Activated T-cell treated with anti-CD3 and anti-CD28 coated beads, Interleukin-2, amount 50 U/mL, for 72 hours (primary cell): ENCODE measurements at places on chromosomes 16 and 17.

- peaks cover 55% of the 10 kb centered on the region for H3K4me1 ChIP-seq
- no peak for DNase-seq
- H3K27ac ChIP-seq: peak overlapping the region; percentile 46
- no peak overlapping the region for H3K4me3 ChIP-seq
- H3K27me3 ChIP-seq: no peaks in the 10 kb centered on the region
- peaks cover 8% of the 10 kb centered on the region for H3K36me3 ChIP-seq
Measured at GRCh38 chr16:19696961-19697360, 21.1 kb downstream of the KNOP1 start.

DNA sequence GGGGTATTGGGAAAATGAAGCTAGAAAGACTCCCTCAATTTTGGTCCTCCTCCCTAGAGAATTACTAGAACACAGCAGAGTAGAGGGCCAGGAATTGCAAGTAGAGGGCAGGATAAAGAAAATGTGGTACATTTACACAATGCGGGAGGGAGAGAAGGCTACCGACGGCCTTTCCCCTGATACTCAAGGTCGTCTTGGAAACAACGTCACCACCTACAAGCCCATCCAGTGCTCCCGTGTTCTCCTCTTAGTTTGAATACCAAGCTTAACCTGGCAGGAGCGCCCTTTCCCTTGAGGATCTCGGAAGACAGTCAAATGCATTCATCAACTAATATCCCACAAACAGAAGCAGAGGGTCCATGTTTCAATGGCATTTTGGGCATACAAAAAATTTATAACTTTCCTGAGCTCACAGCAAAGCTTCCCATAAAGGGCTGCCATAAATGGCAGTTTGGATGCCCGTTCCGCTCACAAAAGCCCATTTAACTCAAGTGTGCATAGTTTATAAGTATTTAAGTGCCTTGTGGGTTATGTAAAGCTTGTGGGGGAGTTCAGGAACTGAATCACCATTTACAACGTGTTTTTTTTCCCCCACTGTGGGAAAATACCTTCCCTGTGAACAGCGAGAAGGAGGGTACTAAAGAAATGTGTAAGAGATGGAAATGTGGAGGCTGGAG, 414.6 kb downstream of the SLC39A11 start:
- no peak overlapping the region for H3K4me3 ChIP-seq
- H3K27ac ChIP-seq: no peak overlapping the region
- H3K27me3 ChIP-seq: no peaks in the 10 kb centered on the region
- no peak for DNase-seq

- peaks cover 26% of the 10 kb centered on the region for H3K36me3 ChIP-seq
- no peak overlapping the region for H3K27ac ChIP-seq
- H3K4me3 ChIP-seq: no peak overlapping the region
- H3K27me3 ChIP-seq: no peaks in the 10 kb centered on the region
- DNase-seq: no peak
- H3K4me1 ChIP-seq: peaks cover 40% of the 10 kb centered on the region
Measured at GRCh38 chr16:11004351-11004750, 60.0 kb downstream of the CLEC16A start.

DNA sequence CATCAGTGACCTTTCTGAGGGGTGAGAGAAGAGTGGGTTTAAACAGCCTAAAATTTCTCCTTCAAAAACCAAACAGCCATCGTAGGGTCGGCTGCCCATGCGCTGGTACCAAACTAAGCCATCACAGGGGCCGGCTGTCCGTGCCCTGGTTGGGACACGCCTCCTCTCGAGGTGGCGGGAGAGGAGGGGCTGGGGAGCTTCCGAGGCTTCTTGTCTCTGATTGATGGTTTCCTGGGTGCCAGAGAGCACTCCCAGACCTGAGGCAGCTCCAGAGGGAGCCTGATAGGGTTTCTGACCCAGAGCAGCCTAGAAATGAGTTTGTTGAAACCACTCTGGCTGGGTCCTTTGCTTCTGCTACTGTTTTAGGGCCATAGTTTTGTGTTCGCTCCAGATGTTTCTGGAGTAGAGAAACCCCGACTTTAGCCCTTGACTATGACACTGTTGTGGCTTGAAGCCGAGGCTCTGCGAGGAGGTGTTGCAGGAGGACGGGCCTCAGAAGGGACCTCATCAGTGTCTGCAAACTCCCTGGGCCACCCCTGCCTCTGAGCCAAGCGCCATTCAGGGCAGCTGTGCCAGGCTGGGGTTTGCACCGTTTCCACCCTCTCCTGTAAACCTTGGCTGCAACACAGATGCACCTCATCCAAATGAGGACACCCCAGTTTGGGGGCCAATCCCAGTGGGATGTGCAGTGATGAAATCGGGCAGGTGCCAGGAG, 6.2 kb downstream of the ZNF276 start:
- no peak overlapping the region for H3K4me3 ChIP-seq
- peaks cover 37% of the 10 kb centered on the region for H3K4me1 ChIP-seq
- H3K27ac ChIP-seq: no peak overlapping the region
- DNase-seq: no peak
- H3K27me3 ChIP-seq: no peaks in the 10 kb centered on the region

GRCh38 chr16:3879887-3880564, 487 bp downstream of the CREBBP start:
- DNase-seq: peak; percentile 81
- H3K4me3 ChIP-seq: peak overlapping the region; percentile 90
- peaks cover 48% of the 10 kb centered on the region for H3K4me1 ChIP-seq
- peaks cover 6% of the 10 kb centered on the region for H3K36me3 ChIP-seq
- H3K27ac ChIP-seq: no peak overlapping the region
- peaks cover 21% of the 10 kb centered on the region for H3K27me3 ChIP-seq

- peaks cover 12% of the 10 kb centered on the region for H3K4me1 ChIP-seq
- no peak overlapping the region for H3K4me3 ChIP-seq
- no peak for DNase-seq
- H3K36me3 ChIP-seq: no peaks in the 10 kb centered on the region
- H3K27ac ChIP-seq: no peak overlapping the region
Measured at GRCh38 chr16:75763204-75763603, 36.9 kb upstream of the CPHXL start.

GRCh38 chr17:82623707-82624106, 24.5 kb downstream of the WDR45B start:
- peaks cover 6% of the 10 kb centered on the region for H3K36me3 ChIP-seq
- no peak for DNase-seq
- no peaks in the 10 kb centered on the region for H3K4me1 ChIP-seq
- no peaks in the 10 kb centered on the region for H3K27me3 ChIP-seq

- peaks cover 13% of the 10 kb centered on the region for H3K4me1 ChIP-seq
- H3K36me3 ChIP-seq: no peaks in the 10 kb centered on the region
- no peak for DNase-seq
- H3K27ac ChIP-seq: no peak overlapping the region
Measured at GRCh38 chr17:32161029-32161428, 18.7 kb downstream of the RHOT1 start.

DNA sequence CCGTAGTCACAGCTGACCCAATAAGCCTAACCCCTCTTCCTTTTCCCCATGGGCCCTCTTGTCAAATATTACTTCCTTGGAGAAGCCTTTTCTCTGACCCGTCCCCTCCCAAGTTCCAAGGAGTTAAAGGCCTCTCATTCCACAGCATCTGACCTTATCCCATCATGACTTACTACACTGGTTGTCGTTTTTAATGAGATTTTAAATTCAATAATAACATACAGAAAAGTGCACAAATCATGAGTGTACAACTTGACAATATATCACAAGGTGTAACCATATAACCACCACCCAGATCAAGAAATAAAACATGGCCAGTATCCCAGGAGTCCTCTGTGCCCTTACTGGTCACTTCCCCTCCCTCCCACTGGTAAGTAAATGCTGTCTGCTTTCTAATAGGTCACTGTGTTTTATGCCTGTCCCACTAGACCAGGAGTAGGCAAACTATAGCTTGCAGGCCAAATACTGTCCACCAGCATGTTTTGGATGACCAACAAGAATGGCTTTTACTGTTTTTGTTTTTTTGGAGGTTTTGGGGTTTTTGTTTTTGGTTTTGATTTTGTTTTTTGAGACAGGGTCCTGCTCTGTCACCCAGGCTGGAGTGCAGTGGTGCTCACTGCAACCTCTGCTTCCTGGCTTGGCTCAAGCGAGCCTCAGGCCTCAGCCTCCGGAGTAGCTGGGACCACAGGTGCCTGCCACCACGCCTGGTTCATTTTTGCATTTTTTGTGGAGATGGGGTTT, 1.2 kb upstream of the FDXR start:
- no peak for DNase-seq
- peaks cover 6% of the 10 kb centered on the region for H3K36me3 ChIP-seq
- peaks cover 36% of the 10 kb centered on the region for H3K4me1 ChIP-seq
- H3K4me3 ChIP-seq: peak overlapping the region; percentile 92
- H3K27ac ChIP-seq: peak overlapping the region; percentile 99
- H3K27me3 ChIP-seq: no peaks in the 10 kb centered on the region

- H3K36me3 ChIP-seq: no peaks in the 10 kb centered on the region
- H3K27me3 ChIP-seq: peaks cover 29% of the 10 kb centered on the region
- H3K4me3 ChIP-seq: no peak overlapping the region
- H3K4me1 ChIP-seq: no peaks in the 10 kb centered on the region
- DNase-seq: no peak
- H3K27ac ChIP-seq: no peak overlapping the region
Measured at GRCh38 chr17:58254803-58255202, 16.4 kb downstream of the LPO start.

GRCh38 chr17:82118815-82119380, 20.9 kb upstream of the FASN start:
- no peaks in the 10 kb centered on the region for H3K27me3 ChIP-seq
- H3K4me3 ChIP-seq: no peak overlapping the region
- H3K4me1 ChIP-seq: peaks cover 25% of the 10 kb centered on the region
- H3K27ac ChIP-seq: no peak overlapping the region
- H3K36me3 ChIP-seq: no peaks in the 10 kb centered on the region

- H3K4me3 ChIP-seq: no peak overlapping the region
- H3K4me1 ChIP-seq: peaks cover 32% of the 10 kb centered on the region
- no peak for DNase-seq
- H3K36me3 ChIP-seq: no peaks in the 10 kb centered on the region
Measured at GRCh38 chr16:88767546-88768070, 17.4 kb downstream of the PIEZO1 start.

- H3K4me3 ChIP-seq: no peak overlapping the region
- H3K36me3 ChIP-seq: no peaks in the 10 kb centered on the region
- no peak for DNase-seq
- peaks cover 27% of the 10 kb centered on the region for H3K4me1 ChIP-seq
Measured at GRCh38 chr16:81600275-81600674, 155.7 kb downstream of the CMIP start.

GRCh38 chr17:79020631-79021301, 3.2 kb upstream of the C1QTNF1 start:
- H3K4me3 ChIP-seq: no peak overlapping the region
- H3K4me1 ChIP-seq: peaks cover 4% of the 10 kb centered on the region
- peaks cover 37% of the 10 kb centered on the region for H3K27me3 ChIP-seq

- no peaks in the 10 kb centered on the region for H3K36me3 ChIP-seq
- H3K4me3 ChIP-seq: no peak overlapping the region
- no peaks in the 10 kb centered on the region for H3K4me1 ChIP-seq
Measured at GRCh38 chr16:23225634-23226033, 43.1 kb downstream of the SCNN1G start.

DNA sequence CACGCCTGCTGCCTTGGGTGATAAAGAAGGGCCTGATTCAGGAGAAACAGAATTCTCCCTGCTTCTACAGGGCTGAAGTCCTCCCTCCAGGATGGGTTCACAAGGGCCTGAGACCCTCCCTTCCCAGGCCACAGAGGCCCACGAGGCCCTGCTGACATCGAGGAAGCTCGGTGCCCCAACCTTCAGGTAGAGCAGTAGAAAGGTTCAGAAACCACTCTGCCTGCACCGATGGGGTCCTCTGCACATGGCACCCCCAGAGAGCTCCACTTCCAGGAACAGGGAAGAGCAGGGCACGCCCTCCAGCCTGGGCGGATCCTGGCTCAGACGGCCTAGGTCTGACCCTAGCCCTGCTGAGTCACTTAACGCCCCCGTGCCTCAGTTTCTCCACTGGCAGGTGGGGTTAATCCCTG, 773 bp downstream of the CENPX start:
- peak overlapping the region; percentile 84 for H3K4me3 ChIP-seq
- peaks cover 28% of the 10 kb centered on the region for H3K4me1 ChIP-seq
- no peak for DNase-seq
- H3K36me3 ChIP-seq: peaks cover under 1% of the 10 kb centered on the region
- no peak overlapping the region for H3K27ac ChIP-seq
- H3K27me3 ChIP-seq: no peaks in the 10 kb centered on the region

- no peak overlapping the region for H3K4me3 ChIP-seq
- no peak overlapping the region for H3K27ac ChIP-seq
- DNase-seq: no peak
- no peaks in the 10 kb centered on the region for H3K36me3 ChIP-seq
- no peaks in the 10 kb centered on the region for H3K27me3 ChIP-seq
Measured at GRCh38 chr16:4696172-4696904, 3.0 kb downstream of the NUDT16L1 start.

GRCh38 chr17:76276461-76277299, 11.5 kb downstream of the UBALD2 start:
- H3K4me1 ChIP-seq: peaks cover 62% of the 10 kb centered on the region
- no peaks in the 10 kb centered on the region for H3K36me3 ChIP-seq
- DNase-seq: no peak
- H3K27me3 ChIP-seq: no peaks in the 10 kb centered on the region
- peak overlapping the region; percentile 16 for H3K4me3 ChIP-seq

DNA sequence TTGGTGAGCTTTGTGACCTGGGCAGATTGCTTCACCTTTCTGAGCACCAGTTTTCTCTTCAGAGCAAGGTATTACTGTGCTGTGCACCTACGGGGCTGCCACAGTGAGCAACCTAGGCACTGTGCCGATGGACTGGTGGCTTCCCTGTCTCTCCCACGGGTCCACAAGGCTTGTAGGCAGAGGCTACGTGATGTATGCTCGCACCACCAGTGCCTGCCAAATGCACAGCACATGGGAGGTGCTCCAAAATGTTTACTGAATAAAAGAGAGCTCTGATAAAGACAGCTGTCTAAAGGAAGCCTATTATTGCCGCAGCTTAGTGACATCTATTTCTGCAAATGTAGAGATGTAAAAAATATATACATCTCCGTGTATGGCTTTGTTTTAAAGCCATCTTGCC, 139.2 kb downstream of the CDK5R1 start:
- H3K27ac ChIP-seq: no peak overlapping the region
- H3K27me3 ChIP-seq: no peaks in the 10 kb centered on the region
- H3K36me3 ChIP-seq: no peaks in the 10 kb centered on the region
- H3K4me3 ChIP-seq: no peak overlapping the region
- H3K4me1 ChIP-seq: no peaks in the 10 kb centered on the region
- no peak for DNase-seq

- no peak overlapping the region for H3K4me3 ChIP-seq
- H3K36me3 ChIP-seq: no peaks in the 10 kb centered on the region
- H3K4me1 ChIP-seq: no peaks in the 10 kb centered on the region
- H3K27ac ChIP-seq: no peak overlapping the region
- DNase-seq: no peak
Measured at GRCh38 chr17:46763416-46763815, 55.1 kb downstream of the WNT3 start.

DNA sequence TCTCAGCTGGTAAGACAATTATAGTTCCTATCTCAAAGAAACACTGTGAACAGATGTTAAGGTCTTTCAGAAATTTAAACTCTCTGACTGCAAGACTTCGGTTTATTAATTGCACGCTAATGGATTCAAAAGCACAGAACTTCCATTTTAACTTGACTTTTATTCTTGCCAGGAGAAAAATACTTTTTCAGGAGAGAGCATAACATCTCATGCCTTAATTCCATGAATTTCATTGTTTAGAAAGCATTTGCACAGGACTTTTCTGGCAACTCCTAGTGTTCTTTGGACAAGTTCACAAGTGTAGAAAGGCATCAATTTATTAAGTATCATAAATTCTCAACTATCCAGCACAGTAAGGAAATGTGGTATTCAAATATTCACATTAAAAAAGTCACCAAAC, 22.4 kb downstream of the STX8 start:
- no peak overlapping the region for H3K4me3 ChIP-seq
- H3K4me1 ChIP-seq: peaks cover 12% of the 10 kb centered on the region
- no peak for DNase-seq
